A549 treated with DMSO at 1 μM for 4 hours (cell line): ENCODE measurements at places on chromosomes 5 and 9. TPM values are rescaled to one million over a fixed set of nuclear protein-coding genes. Genes with fewer than 3 reads are reported as not detected.

Gene FAM151B
- 1.3 to 2.2 TPM (median 1.9 TPM) in 5 replicates for total RNA-seq

Gene TAF1L
- 0.02 TPM in 1 of 5 replicates, not detected in the others for total RNA-seq

Gene CARD9
- 0.64 to 2.6 TPM (median 1.1 TPM) in 5 replicates for total RNA-seq

Gene PCDHA7
- total RNA-seq: 0.03 to 0.18 TPM (median 0.06 TPM) in 5 replicates

Gene PCDHGB3
- 0.19 to 0.37 TPM (median 0.31 TPM) in 5 replicates for total RNA-seq

Gene LRRC19
- not detected in 5 replicates for total RNA-seq

Gene ARSI
- 41.1 to 52.9 TPM (median 45.5 TPM) in 5 replicates for total RNA-seq

Gene PCDHGA5
- 0.07 to 0.22 TPM (median 0.18 TPM) in 5 replicates for total RNA-seq

Gene PLPPR1
- total RNA-seq: not detected in 5 replicates

Gene TMEM215
- total RNA-seq: not detected in 5 replicates

Gene TMEM161B
- total RNA-seq: 7.8 to 10.5 TPM (median 9.4 TPM) in 5 replicates

Gene TAS2R1
- total RNA-seq: not detected in 5 replicates

Gene NUTM2G
- total RNA-seq: 0.03 TPM in 1 of 5 replicates, not detected in the others

Gene SAXO1
- total RNA-seq: not detected in 5 replicates

Gene BSPRY
- total RNA-seq: 0.04 to 0.07 TPM (median 0.05 TPM) in 3 of 5 replicates, not detected in the others

Gene NREP
- 1.5 to 2.5 TPM (median 2.3 TPM) in 5 replicates for total RNA-seq

Gene GDF9
- 0.20 to 0.32 TPM (median 0.27 TPM) in 5 replicates for total RNA-seq

Gene SPINK6
- total RNA-seq: 0.32 to 0.76 TPM (median 0.48 TPM) in 5 replicates

Gene PCDHA8
- total RNA-seq: 0.03 to 0.13 TPM (median 0.07 TPM) in 4 of 5 replicates, not detected in the other

Gene CDH18
- not detected in 5 replicates for total RNA-seq

Gene SLC36A1
- 9.4 to 12.2 TPM (median 11.7 TPM) in 5 replicates for total RNA-seq

Gene OR1J2
- 0.10 TPM in 1 of 5 replicates, not detected in the others for total RNA-seq

Gene NPR3
- 20.3 to 25.7 TPM (median 23.2 TPM) in 5 replicates for total RNA-seq

Gene ZNF879
- 0.39 to 0.85 TPM (median 0.62 TPM) in 5 replicates for total RNA-seq
